Endothelial cell (in vitro differentiated cells): ENCODE measurements at places on chromosomes 7 and 10.

- no peak for DNase-seq
Observed at GRCh38 chr7:1922870-1923236, 252.8 kb downstream of the ELFN1 start.

- no peak for DNase-seq
Observed at GRCh38 chr10:12644380-12645144, 295.2 kb downstream of the CAMK1D start.

- peak; percentile 8 for DNase-seq
Observed at GRCh38 chr10:85175635-85176034, 847.2 kb downstream of the CCSER2 start.

- no peak for DNase-seq
Observed at GRCh38 chr7:72032934-72033333, 379.2 kb downstream of the CALN1 start.

DNA sequence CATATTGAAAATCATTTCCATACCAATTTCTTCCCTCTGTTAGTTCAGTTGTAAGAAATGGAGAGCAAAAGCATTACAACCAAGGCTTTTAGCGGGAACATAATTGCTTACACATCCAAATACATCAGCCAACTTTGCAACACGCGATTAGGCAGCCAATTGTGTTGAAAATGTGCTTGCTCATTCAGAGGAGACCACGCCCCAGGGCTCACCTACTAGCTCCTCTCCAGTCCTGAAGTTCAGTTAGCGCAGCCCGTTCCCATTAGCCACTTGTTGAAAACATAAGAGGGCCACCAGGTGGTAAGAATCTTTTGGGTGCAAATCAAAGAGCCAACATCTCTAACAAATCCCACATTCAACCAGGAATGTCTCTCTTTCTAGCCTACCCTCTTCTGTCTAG is 213.2 kb upstream of the MDFIC start:
- DNase-seq, result no peak

DNA sequence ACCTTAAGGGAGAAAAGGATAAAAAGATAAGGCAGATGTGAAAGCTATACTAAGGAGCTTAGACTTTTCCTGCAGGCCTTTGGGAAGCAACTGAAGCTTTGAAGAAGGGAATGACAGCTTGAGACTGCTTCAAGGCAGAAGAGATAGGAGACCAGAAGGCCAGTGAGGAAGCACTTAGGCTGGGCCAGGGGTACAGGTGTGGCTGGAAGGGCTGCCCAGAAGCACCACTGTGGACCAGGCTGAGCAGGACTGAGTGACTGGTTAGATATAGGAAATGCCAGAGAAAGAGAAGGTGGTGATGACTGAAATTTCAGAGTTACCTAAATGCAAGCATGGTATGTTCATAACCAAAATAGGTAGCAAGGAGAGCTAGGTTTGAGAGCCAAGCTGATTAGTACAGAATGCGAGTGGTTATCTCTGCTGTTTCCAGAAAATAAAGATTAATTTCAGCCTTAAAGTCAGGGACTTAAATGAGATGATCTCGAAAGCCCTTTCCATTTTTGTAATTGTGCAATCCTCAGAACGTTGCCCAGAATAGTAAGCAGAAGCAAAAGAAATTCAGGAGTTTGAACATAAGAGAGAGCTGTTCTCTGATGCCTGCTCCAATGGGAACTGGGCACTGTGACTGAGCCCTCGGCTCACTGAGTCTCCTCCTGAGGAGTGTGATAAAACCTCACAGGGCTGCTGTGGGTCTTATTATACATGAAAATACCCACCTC is 54.9 kb downstream of the MET start:
- no peak for DNase-seq
